ENCODE measurements at places on chromosomes 3 and 15.
A peak's percentile ranks its signal among the peaks of the same experiment; 100 is the strongest.

DNA sequence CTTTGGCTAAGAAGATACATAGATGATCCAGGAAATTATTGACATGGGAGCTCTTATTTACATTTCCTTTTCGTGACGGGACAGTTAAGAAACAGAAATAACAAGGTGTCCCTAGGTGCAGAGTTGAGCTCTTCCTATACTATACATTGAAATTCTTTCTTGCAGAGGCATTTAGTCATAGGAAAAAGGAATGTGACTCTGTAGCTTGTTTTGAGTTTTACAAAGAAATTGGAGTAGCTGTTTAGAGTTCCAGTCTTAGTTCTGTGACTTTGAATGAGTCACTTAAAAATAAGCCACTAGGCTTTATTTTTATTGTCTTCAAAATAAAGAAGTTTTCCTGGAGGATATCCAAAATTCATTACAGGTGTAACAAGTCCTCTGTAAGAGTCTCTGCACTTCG, 723.5 kb upstream of the SGO1 start:
- DNase-seq = no peak

- DNase-seq = no peak
These were observed 195.2 kb upstream of the DPPA4 start for GRCh38 chr3:109532257-109533216.

DNA sequence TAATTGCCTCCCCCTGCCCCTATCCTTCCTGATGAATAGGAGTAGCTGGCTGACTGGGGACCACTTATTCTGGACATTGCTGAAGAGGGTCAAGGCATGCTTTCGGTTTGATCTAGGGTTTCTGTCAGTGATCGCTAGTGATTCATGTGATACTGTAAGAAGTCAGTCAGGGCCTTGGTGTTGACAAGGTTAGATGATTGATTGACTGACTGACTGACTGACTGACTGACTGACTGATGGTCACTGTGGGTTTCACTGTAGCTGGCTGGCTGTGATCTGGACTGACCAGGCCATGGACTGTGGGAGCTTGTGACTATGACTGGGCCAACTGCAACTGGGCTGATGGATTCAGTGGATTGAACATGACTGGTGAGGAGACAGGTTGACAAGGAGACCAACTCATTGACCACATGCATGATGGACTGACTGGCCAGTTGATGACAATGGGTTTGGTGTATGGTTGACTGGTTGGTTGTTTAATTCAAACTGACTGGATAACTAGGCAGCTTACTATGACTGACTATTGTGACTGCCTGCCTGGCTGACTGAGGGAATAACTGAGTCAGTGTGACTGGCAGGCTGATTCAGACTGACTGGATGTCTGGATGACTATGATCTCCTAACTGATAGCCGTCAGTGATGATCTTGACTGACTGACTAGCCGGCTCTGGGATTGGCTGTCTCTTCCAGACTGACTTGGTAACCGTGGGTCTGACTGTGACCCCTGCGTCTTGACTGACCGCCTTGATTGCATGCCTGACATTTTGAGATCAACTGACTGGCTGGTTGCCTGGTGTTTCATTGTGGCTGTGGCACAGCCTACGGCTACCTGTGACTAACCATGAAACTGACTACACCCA, 509.9 kb downstream of the SHQ1 start:
- DNase-seq = peak; percentile 37

GRCh38 chr3:170953736-170954135, 45.3 kb upstream of the EIF5A2 start:
- no peak for DNase-seq

GRCh38 chr3:132637590-132637989, 22.0 kb downstream of the ACAD11 start:
- DNase-seq = peak; percentile 68

DNA sequence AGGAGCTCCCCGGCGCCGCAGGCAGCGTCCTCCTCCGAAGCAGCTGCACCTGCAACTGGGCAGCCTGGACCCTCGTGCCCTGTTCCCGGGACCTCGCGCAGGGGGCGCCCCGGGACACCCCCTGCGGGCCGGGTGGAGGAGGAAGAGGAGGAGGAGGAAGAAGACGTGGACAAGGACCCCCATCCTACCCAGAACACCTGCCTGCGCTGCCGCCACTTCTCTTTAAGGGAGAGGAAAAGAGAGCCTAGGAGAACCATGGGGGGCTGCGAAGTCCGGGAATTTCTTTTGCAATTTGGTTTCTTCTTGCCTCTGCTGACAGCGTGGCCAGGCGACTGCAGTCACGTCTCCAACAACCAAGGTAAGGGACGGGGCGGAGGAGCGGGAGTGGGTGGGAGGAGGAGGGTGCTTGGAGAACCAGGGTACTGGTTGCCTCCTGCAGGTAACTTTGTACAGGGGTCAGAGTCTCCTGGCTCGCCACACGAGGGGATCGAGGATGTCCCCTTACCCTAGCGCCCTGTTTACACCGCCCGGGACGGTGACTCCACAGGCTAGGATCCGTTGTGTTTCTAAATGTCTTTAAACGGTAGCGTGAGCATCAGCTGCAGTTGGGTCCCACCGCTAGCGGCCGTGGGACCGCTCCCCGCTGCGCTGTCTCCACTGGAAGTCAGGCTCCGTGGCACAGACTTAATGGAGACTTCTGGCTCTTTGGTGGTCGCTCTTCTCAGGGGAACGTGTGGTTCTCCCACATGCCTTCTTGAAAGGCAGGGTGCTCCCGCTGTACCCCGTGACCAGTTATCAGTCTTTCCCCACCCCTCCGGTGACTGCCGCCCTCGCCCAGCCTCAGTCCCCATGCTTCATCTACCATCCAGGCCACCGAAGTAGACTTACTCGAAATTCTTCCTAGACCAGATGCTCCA, 515 bp downstream of the EPHA6 start:
- DNase-seq = no peak

DNA sequence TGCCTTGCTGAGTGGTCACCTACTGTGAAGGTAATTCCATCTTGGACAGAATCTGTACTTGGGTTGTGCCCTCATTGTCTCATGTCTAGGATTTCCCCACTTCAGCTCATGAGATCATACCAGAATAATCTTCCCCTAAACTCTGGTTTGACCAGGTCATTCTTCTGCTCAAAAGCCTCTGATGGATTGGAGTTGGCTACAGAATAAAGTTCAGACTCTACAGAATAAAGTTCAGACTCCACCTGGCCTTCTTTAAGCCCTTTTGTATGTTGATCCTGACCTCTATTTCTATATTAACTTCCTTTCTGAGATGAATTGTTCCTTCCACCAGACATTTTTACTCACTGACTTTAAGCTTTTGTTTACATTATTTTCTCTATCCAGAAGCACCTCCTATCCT, 6.4 kb upstream of the GLCE start:
- DNase-seq = no peak

GRCh38 chr3:148512648-148513047, 185.1 kb upstream of the AGTR1 start:
- DNase-seq = no peak

GRCh38 chr3:169034401-169034800, 629.1 kb downstream of the MECOM start:
- DNase-seq = no peak

- no peak for DNase-seq
These were observed 36.1 kb downstream of the NSMCE3 start for GRCh38 chr15:29233566-29233965.

DNA sequence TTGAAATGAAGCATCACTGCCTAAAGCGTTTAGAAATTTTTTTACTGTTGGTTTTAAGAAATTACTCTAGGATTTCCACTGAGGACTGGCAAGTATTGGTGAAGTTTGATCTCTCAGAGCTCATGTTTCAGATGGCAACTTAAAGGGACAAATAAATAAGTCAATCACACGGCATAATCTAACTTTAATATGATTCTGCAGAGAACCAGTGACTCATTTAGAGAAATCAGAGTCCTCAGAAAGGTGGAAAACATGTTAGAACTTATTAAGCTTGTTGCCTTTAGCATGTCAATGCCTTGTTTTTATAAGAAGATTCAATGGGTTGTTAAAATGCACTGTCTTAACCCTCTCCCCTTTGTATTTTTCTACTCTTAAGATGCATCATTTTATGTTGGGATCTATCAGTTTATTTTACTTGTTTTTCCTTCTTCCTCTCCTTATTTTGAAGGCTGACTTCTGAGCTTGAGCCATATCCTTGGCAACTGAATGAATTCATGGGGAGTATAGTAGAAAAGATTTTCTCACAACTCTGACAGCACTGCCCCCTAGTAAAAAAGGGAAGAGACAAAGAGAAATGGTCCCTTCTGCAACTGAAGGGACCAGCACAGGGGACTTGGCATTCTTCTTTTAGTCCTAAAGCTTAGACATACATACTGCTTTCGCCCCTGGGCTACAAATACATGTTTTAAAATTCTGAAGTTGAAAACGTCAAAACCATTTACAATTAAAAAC, 431.2 kb downstream of the LPP start:
- peak; percentile 45 for DNase-seq

GRCh38 chr3:69370901-69371301, 15.0 kb downstream of the FRMD4B start:
- no peak for DNase-seq

- no peak for DNase-seq
These were observed 6.4 kb downstream of the ATXN7 start for GRCh38 chr3:63869940-63870614.

DNA sequence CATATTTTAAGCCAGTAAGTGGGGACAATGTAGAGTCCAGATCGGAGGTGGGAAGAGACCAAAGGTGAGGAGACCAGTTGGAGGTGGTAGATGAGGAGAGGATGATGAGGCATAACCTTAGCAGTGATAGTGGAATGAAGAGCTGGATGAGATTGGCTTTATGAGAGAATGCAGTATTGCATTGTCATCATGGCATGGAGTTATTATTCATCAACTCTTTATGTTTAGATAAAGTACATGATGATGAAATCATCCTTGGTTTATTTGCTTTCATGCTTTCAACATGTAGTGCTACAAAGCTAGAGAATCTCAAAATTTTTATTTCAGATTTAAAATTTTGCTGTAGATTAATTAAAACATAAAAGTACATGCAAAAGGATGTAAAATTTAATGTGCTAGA, 64.0 kb downstream of the PPM1L start:
- DNase-seq = no peak

GRCh38 chr3:31924610-31925270, 56.3 kb downstream of the OSBPL10 start:
- no peak for DNase-seq

- no peak for DNase-seq
These were observed 30.0 kb downstream of the UBE2E1 start for GRCh38 chr3:23835802-23836201.

DNA sequence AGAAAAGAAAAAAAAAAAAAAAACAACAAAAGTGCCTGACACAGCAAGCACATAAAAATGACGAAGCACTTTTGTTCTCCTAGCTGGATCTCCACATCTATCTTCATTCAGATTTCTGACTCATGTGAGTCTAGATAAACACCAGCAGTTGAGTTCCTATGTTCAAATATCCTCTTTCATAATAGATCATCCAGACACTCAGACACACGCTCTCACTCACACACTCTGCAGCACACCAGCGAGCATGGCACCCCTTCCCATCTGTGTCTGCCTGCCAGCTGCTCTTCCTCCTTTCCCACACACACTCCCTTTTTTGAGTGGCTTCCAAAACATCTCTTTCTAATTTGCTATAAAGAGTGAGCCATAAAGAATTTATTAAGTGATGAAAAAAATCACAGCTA, 19.8 kb upstream of the CELF6 start:
- peak; percentile 26 for DNase-seq

- no peak for DNase-seq
These were observed 139.8 kb upstream of the PROK2 start for GRCh38 chr3:71924721-71925120.

GRCh38 chr3:142929109-142929508, 34.4 kb downstream of the PAQR9 start:
- DNase-seq = peak; percentile 66

DNA sequence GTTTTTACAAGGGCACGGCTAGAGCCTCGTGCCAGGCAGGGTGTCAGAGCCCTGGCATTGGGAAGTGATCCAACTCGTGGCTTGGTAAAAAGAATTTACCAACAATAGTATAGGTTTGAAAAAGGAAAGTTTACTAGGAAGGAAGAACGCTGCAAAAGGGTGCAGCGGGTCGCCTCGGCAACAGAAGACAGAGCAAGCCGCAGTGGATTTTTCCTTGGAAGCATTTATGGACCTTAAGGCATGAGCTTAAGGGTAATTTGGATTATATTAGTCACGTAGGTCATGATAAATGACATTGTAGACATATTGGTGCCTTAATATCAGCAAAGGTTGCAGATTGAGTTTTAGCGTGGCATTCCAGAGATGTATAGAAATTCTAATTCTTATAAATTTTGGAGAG, 163.4 kb upstream of the PPP2R3A start:
- DNase-seq = no peak

DNA sequence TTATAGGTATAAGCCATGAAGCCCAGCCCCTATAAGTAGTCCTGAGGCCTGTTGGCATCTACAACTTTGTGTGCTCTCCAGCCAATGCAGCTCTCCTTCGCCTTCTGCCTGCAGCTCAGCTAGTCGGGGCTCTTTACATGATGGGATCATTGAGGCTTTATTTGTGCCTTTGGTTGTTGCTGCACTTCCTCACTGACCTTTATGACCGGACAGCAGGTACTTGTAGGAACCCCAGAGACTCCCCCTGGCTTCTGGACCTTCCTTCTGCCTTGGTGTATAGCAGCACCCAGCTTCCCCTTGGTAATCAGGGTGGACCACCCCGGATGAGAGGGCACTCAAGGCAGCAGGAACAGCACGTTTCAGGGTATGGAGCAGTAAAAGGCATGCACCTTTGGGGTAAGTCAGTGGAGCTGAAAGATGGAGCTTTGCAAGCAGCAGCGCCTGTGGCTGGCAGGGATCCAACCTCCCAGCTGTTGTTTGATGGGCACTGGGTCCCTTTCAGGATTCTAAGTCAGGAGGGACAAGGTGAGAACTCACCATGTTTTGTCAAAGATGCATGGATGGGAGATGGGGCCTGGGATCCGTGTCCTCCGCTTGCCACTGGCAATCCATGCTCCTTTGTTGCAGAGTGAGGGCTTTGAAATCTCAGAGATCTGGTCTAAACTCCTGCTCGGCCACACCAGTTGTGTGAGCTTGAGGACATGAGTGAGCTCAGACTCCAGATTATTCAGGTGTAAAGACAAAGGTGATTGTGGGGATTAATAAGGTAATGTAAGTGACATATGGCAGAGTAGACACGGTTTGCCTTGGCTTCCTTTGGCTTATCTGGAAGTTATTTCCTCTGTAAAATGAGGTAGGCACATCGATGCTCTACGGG, 65.1 kb upstream of the KLF13 start:
- no peak for DNase-seq

- no peak for DNase-seq
These were observed 66.0 kb downstream of the HMCES start for GRCh38 chr3:129344540-129345220.

GRCh38 chr3:65960087-65960486, 78.6 kb downstream of the MAGI1 start:
- no peak for DNase-seq

- no peak for DNase-seq
These were observed 22.8 kb downstream of the HCLS1 start for GRCh38 chr3:121637922-121638321.
